ENCODE measurements at places on chromosomes 7 and 10. TPM values are rescaled to one million over a fixed set of nuclear protein-coding genes. Genes with fewer than 3 reads are reported as not detected.

GRCh38 chr10:83182076-83182475 lies 957.2 kb upstream of the GHITM start:
- H3K4me1 ChIP-seq, result peaks cover 6% of the 10 kb centered on the region
- peaks cover 2% of the 10 kb centered on the region for H3K27me3 ChIP-seq

DNA sequence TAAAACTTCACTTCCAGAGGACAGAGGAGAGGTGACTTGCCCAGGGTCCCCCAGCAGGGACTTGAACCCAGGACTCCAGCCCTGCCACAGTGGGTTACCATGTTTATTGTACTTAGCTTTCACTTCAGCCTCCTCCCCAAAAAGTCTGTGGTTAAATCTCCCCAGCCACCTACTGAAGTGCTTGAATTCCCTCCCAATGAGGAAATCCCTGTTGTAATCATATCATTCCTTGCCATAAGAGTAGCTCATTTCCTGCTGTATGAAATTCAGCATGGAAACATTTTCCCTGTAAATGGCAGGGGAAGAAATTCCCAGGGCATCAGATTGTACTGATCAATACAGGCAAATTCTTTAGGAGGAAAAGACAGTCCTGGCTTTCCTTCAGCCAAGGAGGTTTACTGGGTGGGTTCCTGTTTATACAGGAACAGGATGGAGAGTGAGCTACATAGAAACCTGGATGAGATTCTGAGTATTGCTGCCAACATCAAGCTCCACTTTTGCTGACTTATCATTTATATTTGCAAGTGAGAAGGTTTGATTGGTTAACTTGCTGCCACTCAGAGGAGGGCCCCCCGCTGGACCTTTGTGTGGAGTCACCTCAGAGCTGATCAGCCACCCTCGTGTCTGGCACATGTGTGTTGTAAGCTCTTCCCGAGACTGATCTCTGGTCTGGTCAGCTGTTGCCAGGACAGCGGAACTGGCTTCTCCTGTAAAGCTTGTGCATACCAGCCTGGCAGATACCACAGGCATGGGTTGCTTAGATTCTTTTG lies 16.4 kb upstream of the PDZD8 start:
- H3K27me3 ChIP-seq, result peaks cover 16% of the 10 kb centered on the region
- H3K27ac ChIP-seq, result no peak overlapping the region

DNA sequence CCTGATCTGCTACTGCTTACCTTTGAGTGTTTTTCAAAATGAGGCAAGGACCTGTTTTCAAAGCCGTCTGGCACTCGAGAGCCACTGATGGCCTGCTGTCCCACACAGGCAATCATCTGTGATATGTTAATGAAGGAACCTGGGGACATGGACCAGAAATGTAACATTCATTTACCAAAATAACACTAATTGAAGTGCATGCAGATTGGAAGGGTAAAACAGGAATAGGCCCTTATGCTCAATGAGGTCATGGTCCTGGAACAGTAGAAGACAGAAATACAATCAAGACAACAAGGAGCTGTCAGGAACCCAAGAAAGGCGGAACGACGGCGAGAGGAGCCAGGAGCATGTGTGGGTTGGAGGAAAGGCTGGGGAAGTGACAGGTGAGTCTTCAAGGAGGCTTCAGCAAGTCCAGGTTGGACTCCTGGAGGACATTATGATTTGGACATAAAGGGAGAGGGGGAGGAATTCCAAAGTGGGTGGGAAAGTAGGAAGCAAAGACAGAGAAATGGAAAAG lies 28.3 kb downstream of the POLR3A start:
- no peaks in the 10 kb centered on the region for H3K4me1 ChIP-seq
- no peak for DNase-seq
- peaks cover 60% of the 10 kb centered on the region for H3K36me3 ChIP-seq
- H3K4me3 ChIP-seq, result no peak overlapping the region
- H3K27me3 ChIP-seq, result no peaks in the 10 kb centered on the region

GRCh38 chr10:17340144-17340829 lies 112.2 kb downstream of the VIM start:
- peaks cover 9% of the 10 kb centered on the region for H3K27me3 ChIP-seq
- H3K4me1 ChIP-seq, result no peaks in the 10 kb centered on the region
- H3K27ac ChIP-seq, result no peak overlapping the region
- H3K36me3 ChIP-seq, result peaks cover 5% of the 10 kb centered on the region
- H3K4me3 ChIP-seq, result no peak overlapping the region
- no peak for DNase-seq

DNA sequence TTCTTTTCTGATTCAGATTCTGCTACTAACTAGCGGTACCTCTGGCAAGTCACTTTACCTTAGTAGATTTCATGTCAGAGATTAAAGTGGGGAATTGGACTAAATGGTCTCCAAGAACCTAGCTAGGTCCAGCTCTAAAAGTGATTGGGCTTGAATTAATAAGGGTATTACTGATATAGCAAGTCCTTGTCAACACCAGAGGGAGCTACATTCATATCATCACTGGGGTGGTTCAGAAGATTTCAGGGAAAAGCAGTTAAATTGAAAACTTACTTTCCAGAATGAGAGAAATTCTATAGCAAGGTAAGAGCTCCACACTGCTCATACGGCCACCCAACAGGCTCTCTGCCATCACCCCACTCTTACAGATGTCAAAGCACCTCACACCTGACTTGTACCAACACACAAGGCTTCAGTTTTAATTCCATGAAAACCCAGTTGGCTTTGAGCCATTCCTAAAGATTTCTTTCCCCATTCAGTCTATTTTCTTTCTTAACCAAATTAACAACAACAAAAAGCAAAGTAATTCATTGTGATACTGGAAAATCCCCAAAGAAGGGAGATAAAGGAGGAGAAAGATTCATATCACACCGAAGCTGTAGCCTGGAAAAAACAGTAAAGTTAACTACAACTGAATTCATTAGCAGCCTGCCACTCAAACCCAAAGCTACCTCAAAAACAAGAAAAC lies 38.0 kb upstream of the SPOCK2 start:
- H3K4me1 ChIP-seq, result peaks cover 7% of the 10 kb centered on the region
- no peak overlapping the region for H3K27ac ChIP-seq
- DNase-seq, result no peak
- no peak overlapping the region for H3K4me3 ChIP-seq

- H3K27ac ChIP-seq, result no peak overlapping the region
- H3K4me1 ChIP-seq, result no peaks in the 10 kb centered on the region
- no peak for DNase-seq
- H3K4me3 ChIP-seq, result no peak overlapping the region
Observed at GRCh38 chr10:76962851-76963250, 674.8 kb downstream of the KCNMA1 start.

STARD3NL gene
- total RNA-seq, result 33.4 TPM

CCL24 gene
- total RNA-seq, result not detected

Measured in chondrocyte (in vitro differentiated cells).